ENCODE measurements at places on chromosomes 5 and 9.

DNA sequence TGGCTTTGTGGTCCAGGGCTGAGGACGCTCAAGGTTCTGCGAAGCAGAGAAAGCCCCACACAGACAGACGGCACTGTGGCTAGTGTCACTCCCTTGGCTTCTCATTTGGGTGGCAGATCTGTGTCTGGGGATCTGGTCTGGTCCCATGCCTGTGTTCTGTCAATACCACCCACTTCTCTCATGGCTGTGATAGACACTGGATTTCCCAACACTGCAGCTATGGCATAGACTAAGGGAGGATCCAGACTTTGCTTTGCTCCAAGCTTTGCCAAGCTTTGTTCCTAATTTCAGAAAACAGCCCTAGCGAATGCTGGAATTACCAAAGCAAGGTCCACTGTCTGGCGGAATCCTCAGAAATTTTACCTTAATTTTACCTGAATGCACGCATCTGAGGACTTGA is 62.1 kb downstream of the GADD45G start:
- no peak for ATAC-seq

GRCh38 chr5:96431376-96432187 is 1.5 kb downstream of the PCSK1 start:
- no peak for ATAC-seq

DNA sequence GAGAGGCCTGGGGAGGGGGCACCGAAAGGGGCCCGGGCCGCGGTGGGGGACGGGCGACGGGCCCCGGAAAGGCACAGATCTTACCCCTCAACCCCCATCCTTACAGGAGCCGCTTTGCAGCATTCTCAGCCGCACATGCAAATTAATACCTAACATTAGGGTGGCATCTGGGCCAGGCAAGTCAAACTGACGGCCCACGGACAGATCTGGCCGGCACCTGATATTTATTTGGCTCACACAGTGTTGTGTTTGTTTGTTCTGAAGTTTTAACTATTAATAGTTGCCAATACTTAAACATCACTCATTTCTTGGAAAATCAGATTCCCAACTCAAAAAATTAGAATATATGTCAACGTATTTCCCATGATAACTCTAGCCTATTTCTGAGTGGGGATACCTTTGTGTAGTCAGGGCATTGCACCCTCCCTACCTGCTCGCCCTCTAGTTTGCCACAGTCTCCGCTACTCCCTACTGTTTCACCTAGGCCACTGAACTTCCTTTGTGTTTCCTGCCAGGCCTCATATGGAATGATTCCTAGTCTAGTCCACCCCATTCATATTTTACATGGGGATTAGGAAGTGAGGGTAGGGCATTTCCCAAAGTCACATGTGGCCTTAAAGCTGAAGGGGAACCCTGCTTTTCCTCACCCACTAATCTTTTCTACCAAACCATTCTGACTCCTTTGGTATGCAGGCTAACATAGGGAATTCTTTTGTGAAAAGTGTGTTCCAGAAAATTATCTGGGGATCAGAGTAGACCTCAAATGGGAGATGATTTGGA is 71.9 kb upstream of the LARP1 start:
- no peak for ATAC-seq

- ATAC-seq: no peak
Measured at GRCh38 chr5:68465133-68465532, 249.6 kb downstream of the PIK3R1 start.

- ATAC-seq: no peak
Measured at GRCh38 chr9:21415493-21416267, 6.8 kb downstream of the IFNA8 start.

DNA sequence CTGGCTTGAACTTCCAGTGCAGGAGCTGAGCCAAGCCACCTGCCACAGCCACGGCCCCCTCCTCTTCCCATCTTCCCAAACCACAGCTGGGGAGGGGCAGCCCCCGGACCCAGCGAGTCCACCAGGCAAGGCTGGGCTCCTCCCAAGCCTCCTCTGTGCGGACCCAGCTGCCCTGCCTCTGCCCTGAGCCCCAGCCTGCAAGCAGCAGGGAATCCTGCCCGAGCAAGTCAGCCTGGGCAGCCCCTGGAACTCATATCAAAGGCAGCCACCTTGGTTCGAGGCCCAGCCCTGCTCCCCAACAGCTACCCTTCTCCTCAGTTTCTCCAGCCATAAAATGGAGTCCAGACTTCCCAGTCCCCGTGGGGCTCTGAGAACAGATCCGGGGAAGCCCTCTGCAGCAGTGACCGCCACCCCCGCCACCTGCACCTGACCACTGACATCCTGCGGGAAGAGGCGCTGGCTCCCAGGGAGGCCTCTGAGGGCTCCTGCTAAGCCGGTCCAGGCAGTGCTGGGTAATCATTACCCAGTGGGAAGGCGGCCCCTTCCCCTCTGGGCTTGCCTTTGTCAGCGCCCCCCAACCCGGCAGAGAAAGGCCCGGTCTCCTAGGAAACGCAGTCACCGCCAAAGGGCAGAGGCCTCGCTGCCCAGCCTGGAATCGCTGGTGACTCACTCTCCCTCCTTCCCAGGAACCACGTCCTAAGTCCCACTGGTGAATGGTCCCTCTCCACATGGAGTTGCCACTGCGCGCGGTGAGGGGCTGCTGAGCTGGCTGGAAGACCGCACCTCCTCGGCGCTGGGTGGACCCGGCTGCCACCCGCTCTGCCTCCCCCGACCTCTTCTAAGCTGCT is 1.5 kb downstream of the VAV2 start:
- peak; percentile 13 for ATAC-seq

- ATAC-seq: no peak
Measured at GRCh38 chr5:36337597-36337996, 35.9 kb upstream of the RANBP3L start.

GRCh38 chr9:99137225-99137624 is 32.3 kb downstream of the TGFBR1 start:
- no peak for ATAC-seq

- no peak for ATAC-seq
Measured at GRCh38 chr5:171386861-171387344, 746 bp upstream of the NPM1 start.

DNA sequence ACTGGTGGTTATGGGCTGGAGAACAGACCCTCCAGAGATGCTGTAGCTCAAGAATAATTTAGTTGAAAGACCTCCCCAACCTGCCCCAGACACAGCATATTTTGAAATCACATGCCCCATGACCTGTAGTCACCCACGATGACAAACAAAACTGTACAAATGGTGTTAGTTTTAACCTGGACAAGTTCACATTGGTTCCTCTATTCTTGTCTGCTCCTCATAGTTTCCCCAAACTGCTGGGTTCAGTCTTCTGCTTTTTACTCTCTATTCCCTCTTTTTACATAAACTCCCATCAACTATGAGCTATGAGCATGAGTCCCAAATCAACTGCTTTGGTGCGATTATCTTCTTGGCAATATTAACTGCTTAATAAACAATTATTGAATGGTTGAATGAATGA is 365.3 kb upstream of the CLINT1 start:
- no peak for ATAC-seq

DNA sequence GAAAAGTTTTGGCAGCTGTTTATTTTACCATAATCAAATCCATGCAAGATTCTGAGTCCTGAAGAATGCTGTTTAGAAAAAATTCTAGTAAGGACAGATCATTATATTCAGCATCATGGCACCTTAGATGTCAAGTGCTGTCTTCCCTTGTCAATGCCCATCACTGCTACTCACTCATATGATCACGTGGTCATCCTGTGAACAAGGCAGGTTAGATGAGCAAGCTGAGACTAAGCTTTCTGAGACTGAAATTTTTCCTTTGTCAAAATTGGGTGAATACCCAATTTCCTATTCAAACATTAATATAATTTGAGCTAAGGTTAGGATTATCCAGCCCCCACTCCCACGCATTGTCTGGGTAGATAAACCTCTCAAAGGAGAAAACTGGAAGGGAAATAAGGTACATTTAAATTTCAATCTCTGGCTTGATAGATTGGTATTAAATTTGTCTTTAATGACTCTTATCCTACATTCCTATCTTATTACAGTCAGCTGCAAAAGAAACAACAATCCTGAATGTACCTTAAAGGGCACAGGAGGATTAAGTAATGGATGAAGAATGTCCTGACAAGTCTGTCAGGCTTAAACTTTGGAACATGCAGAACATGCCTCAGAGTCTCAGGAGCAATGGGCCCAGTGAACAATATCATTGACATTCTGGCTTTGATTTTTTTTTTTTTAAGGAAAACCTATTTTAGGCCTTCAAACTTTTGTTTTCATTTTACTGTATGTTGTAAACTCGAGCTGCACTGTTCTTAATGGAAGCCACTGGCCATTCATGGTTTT is 148.7 kb upstream of the RANBP3L start:
- ATAC-seq: no peak

DNA sequence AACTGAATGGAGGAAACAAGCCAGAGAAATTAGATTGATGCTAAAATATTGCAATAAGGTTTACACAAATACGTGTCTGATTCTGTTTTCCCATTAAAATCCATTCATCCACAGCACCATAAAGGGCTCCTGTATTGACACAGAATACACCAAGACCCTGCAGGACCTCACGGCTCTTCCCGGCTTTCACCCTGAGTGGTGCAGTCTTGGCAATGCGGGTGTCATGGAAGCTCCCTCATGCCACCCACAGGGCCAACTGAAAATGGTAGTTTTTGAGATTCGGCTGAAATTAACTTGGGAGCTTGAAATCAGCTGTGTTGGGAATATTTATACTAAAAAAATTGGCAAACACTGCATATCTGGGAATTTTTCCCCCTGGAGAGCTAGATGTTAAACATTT is 17.3 kb upstream of the EXOC3 start:
- ATAC-seq: peak; percentile 67

- peak; percentile 91 for ATAC-seq
Measured at GRCh38 chr5:124902097-124902821, 155.8 kb upstream of the ZNF608 start.

- no peak for ATAC-seq
Measured at GRCh38 chr9:124758691-124759090, 12.4 kb downstream of the NR6A1 start.

- ATAC-seq: no peak
Measured at GRCh38 chr5:118628660-118629354, 359.5 kb downstream of the DTWD2 start.

GRCh38 chr9:108163321-108164005 is 673.9 kb upstream of the KLF4 start:
- no peak for ATAC-seq

GRCh38 chr5:125700380-125700861 is 722.8 kb upstream of the GRAMD2B start:
- peak; percentile 80 for ATAC-seq

- ATAC-seq: no peak
Measured at GRCh38 chr9:87181670-87182069, 234.4 kb upstream of the GAS1 start.

DNA sequence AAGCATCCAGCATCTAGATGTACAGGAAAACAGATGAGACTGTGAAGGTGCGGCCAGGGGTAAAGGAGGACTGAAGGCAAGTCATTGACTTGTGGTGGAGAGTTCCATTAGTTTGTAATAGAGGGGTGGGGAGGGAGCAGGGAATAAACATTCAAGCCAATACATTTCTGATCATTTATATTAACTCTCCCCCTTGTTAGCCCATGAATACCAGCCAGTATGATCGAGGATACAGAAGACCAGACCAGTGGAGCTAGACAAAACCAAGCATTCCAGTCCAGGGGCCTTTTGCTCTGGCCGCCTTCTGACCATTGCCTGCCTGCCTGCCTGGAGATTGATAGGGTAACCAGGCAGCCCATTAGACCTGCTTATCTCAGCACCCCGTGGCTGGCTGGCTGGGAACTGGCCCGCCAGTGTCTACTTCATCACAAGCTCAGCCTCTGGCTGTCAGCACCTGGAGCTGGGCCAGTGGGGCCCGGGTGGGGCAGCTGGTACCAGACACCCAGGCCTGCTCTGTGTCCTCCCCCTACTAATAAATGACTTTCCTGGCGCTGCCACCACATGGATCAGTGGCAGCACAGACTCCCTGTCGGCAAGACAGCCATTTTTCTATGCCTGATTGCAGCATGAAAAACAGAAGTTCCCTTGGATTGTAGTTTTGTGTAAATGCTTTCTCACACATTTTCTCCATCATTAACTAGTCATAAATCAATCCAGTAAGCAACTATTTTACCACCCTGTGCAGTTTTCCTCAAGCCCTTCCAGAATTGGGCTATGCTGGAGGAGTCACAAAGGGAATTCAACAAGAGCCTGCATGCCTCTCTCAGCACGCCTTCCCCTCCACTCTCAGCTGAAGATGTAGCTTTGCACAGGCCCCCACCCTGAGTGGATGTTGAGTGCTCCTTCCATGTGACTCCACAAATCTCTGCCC is 181.3 kb downstream of the SNCAIP start:
- ATAC-seq: peak; percentile 92

GRCh38 chr5:95669540-95669939 is 13.3 kb downstream of the SPATA9 start:
- ATAC-seq: no peak

DNA sequence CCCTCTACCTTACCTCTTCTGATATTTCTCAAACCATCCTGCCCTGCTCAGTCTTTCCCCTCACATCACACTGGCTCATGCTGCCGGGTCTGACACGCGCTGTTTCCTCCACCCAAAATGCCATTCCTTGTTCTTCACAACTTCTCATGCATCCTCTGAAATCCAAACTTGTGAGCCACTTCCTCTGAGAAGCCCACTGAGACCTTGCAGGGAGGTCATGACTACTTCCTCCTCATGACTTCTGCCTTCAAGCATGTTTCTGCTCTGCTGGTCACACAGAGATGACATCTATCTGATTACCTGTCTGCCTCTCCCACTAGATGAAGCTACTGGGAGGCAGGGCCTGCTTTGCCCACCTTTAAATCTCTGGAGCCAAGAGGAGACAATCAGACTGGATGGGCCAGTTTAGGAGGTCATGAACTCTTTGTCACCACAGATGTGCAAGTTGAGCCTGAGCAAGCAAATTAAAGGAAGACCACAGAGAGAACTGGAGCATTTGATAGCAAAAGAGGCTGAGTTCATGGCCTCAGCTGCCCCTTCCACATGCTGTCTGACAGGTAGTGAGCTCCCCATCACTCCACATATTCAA is 119.8 kb upstream of the TBC1D2 start:
- ATAC-seq: peak; percentile 6

GRCh38 chr5:74639807-74640449 is 600 bp downstream of the ENC1 start:
- peak; percentile 57 for ATAC-seq

- no peak for ATAC-seq
Measured at GRCh38 chr5:180162304-180162661, 46.7 kb downstream of the RASGEF1C start.

GRCh38 chr5:52657247-52657645 is 130.5 kb upstream of the ITGA1 start:
- no peak for ATAC-seq

GRCh38 chr5:77924081-77924480 is 147.9 kb upstream of the TBCA start:
- no peak for ATAC-seq

DNA sequence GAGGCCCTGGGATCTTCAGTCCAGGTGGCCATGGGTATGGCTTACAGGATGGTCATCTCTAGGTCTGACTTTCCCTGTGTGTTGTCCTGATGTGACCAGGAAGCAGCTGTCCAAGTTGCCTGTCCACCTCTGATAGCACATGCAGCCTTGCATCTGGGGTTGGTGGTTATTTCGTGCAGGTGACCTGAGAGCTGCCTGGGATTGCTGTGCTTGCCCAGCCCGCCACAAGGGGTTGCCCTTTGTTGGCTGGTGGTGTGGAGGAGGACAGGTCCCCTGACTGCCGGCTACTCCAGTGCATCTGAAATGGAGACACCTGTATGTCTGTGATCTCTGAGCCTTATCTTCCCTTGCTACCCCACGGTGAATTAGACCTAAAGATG is 212.6 kb downstream of the ARHGAP26 start:
- no peak for ATAC-seq

GRCh38 chr9:4180907-4181605 is 118.8 kb downstream of the GLIS3 start:
- ATAC-seq: no peak

- ATAC-seq: no peak
Measured at GRCh38 chr9:136083558-136084062, 11.5 kb downstream of the NACC2 start.

GRCh38 chr5:133890314-133890713 is 78.1 kb downstream of the C5orf15 start:
- no peak for ATAC-seq
